ENCODE measurements at places on chromosomes 5 and 9.

DNA sequence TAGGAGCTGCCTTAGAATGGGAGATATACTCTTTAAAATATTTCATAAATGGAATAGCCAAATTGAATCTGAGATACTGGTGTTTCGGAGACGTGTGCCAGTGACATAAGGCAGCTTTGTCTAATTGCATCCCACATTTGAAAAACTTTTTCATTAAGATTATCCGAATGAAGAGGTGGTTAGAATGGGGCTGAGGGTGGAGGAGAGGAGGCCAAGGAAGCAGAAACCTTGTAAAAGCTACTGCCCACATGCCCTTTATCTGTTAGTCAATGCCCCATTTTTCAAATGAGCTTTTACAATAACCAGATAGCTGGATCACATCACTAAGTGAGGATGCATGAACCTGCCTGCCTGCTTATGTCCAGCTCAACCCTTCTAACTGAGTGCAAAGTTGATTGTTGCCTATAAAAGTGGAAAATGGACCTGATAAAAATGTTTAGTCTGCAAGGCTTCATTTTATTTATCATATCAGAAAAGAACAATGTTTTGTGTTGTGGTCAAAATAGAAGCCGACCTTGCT is 34.8 kb downstream of the SNX24 start:
- DNase-seq, result no peak

GRCh38 chr9:90432951-90433350 is 209.7 kb downstream of the DIRAS2 start:
- no peak for DNase-seq

- no peak for DNase-seq
Measured at GRCh38 chr9:116700882-116701865, 14.1 kb downstream of the TRIM32 start.

- no peak for DNase-seq
Measured at GRCh38 chr5:179803651-179804554, 2.8 kb downstream of the MGAT4B start.

DNA sequence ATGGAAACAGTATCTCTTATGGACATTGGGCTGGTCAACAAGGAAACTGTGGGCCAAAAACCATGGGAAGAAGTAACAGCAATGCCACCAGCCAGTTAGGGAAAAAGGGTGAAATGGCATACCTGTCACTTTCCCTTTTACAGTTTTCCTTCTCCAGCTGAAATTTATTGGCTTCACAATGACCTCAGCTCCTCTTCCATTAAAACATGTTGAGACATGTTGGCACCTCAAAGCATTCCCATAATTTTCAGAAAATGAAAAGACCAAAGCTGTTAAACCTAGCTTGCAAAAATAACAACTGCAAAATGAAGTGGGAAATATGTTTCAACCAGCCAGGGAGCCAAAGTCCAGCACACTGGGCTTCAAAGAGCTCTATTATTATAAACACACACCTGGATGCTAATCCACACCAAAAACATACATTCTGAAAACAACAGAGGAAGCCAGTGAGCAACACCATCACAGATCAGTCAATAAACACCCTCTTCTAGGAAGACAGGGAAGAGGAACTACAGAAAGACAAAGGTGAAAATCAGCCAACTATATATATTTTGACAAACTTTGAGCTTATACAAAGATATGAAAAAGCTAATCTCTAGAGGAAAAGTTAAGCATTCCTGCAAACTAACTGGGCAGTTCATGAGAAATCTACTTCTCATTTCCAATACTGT is 78.4 kb upstream of the PTGER4 start:
- no peak for DNase-seq

DNA sequence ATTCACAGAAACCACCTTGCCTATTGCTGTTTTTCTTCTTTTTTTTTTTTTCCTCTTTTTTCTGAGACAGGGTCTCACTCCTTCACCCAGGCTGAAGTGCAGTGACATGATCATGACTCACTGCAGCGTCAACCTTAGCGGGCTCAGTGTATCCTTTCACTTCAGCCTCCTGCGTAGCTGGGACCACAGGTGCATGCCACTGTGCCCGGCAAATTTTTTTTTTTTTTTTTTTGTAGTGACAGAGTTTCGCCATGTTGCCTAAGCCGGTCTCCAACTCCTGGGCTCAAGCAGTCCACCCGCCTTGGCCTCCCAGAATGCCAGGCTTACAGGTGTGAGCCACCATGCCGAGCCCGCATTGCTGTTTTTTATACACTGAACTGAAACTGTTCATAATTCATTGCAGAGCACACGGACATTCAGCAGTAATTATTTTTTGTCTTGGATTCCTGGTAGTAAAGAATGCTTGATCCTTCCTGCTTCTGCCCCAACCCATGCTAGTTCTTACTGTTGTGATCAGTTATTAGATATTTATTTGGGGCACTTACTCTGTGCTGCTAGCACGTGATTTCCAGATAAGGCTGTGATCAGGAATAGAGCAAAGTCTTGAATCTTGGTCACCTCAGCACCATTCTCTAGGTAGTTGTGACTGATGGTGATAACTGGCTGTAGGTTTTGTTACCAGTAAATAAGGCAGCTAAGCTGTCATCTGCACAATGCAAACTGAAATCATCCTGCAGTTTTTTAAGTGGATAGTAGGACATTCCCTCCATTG is 14.0 kb downstream of the MAP3K1 start:
- DNase-seq, result peak; percentile 37

DNA sequence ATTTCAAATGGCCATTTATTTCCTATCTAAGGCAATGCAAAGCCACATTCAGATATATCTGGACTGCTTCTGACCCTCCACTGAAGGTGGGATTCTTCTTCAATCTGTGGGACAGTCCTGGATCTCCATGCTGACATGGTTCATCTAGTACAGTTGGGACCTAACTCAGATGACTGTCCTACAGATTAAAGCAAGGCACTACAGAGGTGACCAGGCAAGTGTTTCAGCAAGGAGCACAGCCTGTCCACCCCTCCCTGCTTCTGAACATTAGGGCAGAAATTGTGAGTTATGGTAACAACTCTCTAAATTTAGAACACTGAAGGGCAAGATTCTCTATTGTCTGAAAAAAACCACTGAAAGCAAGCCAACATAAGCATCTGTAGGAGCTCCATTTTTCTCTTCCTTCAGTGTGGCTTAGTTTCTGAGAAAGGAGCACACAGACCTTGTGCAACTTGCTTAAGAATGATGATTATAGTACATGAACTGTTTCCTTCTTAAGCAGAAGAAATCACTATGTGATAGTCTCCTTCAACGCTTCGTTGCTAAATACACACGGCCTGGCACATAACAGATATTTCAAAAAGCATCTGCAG is 62.9 kb upstream of the BARX1 start:
- no peak for DNase-seq

- no peak for DNase-seq
Measured at GRCh38 chr5:5416733-5417132, 5.7 kb upstream of the ICE1 start.

Data from activated T-helper 1 cell treated with Interleukin-2 at 50 U/mL for 16 hours (primary cell).